HepG2 (cell line): ENCODE measurements at places on chromosomes 2 and 18.

DNA sequence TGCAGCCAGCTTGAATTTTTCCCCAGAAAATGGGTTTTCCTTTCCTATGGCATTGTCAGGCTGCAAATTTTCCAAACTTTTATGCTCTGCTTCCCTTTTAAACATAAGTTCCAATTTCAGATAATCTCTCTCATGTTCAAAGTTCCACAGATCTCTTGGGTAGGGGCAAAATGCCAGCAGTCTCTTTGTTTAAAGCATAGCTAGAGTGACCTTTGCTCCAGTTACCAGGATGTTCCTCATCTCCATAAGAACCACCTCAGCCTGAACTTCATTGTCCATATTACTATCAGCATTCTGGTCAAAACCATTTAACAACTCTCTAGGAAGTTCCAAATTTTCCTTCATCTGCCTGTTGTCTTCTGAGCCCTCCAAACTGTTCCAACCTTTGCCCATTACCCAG, 68.3 kb downstream of the SGPP2 start:
- no peaks in the 10 kb centered on the region for H3K27me3 ChIP-seq
- no peak overlapping the region for H3K4me3 ChIP-seq
- peaks cover 8% of the 10 kb centered on the region for H3K4me1 ChIP-seq
- H3K36me3 ChIP-seq, result no peaks in the 10 kb centered on the region

DNA sequence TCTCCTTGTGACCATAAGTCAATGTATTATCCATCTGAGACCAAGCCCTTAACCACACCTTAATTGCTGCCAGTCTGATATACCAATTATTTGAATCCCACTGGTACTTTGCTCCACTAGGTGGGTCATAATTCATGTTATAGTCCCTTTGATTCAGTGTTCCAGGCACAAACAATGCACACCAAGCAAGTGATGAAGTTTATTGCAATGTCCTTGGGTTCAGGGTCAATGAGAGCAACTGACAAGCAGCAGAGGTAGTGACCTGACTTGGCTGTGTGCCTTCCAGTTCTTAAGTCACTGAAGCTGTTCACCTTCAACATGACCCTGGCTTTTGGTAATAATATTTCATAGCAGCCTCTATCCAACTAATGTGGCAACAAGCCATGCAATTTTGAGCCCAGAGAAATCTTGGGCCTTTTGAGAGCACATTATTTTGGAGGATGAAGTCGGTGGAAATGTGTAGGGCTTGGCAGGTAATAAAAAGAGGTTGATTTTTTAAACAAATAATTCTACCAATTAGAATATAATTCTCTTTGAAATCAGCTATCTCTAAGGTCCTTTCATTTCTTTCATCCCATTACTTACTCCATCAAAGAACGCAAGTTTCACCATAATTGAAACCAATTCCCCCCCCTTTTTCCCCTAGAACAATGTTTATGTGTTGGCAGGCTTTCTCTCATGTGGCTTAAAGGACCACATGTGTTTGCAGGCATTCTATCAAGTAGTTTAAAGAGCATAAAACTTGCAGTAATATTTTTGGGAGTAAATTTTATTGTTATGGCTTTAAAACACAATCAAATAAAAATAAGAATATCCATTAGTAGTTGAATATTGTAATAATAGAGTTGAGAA, 3.1 kb upstream of the CPO start:
- H3K27me3 ChIP-seq, result no peaks in the 10 kb centered on the region
- H3K4me3 ChIP-seq, result no peak overlapping the region
- H3K27ac ChIP-seq, result no peak overlapping the region
- DNase-seq, result no peak
- H3K36me3 ChIP-seq, result no peaks in the 10 kb centered on the region

DNA sequence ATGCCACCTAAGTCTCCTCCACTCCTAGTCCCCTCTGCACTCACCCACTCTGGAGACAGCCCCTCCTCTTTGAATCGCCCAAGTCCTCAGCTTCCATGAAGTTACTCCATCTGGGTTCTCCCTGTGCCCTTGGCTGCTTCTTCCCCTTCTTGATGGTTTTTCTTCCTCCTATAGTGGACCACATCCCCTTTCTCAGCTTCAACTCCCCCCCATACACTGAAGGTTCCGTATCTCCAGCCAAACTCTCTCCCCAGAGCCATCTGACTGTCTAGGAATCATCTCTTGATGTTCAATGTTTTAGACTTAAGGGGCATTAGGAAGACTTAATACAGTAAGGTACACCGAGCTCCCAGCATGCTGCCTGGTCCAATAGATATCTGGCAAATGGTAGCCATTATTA, 39.6 kb downstream of the EMX1 start:
- no peaks in the 10 kb centered on the region for H3K27me3 ChIP-seq
- H3K4me3 ChIP-seq, result no peak overlapping the region
- no peaks in the 10 kb centered on the region for H3K4me1 ChIP-seq
- peaks cover 6% of the 10 kb centered on the region; the same call in 1 of the 3 replicates for H3K36me3 ChIP-seq
- no peak for DNase-seq

- no peak overlapping the region for H3K27ac ChIP-seq
- H3K27me3 ChIP-seq, result no peaks in the 10 kb centered on the region
- DNase-seq, result peak; percentile 39
- H3K36me3 ChIP-seq, result no peaks in the 10 kb centered on the region
- no peaks in the 10 kb centered on the region for H3K4me1 ChIP-seq
- H3K4me3 ChIP-seq, result no peak overlapping the region
Observed at GRCh38 chr2:189412330-189412953, 28.8 kb upstream of the WDR75 start.

GRCh38 chr2:168955321-168955720, 54.2 kb downstream of the G6PC2 start:
- no peak overlapping the region for H3K4me3 ChIP-seq
- H3K36me3 ChIP-seq, result no peaks in the 10 kb centered on the region
- DNase-seq, result no peak
- no peaks in the 10 kb centered on the region for H3K27me3 ChIP-seq

DNA sequence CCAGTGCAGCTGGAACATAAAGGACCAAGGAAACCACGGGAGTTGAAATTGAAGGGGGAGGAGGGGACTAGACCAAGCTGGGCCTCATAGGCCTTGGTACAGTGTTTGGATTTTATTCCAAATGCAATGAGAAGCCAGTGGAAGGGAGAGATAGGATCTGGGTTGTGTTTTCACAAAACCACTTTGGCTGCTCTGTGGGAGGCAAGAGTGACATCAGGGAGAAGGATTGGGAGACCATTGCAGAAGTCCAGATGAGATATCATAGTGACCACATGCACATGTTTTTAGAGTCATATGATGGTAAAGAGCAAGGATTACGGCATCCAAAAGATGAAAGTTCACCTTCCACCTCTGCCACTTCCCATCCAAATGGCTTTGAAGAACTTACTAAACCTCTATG, 210.2 kb downstream of the PAX3 start:
- H3K36me3 ChIP-seq, result no peaks in the 10 kb centered on the region
- H3K27ac ChIP-seq, result no peak overlapping the region
- no peaks in the 10 kb centered on the region for H3K27me3 ChIP-seq

- DNase-seq, result no peak
- peaks cover 4% of the 10 kb centered on the region; the same call in 1 of the 3 replicates for H3K27me3 ChIP-seq
- H3K36me3 ChIP-seq, result no peaks in the 10 kb centered on the region
- no peak overlapping the region for H3K4me3 ChIP-seq
- H3K27ac ChIP-seq, result no peak overlapping the region
Observed at GRCh38 chr18:3329872-3330271, 67.9 kb downstream of the MYL12B start.

GRCh38 chr2:6787376-6787775, 78.3 kb downstream of the CMPK2 start:
- H3K4me3 ChIP-seq, result no peak overlapping the region
- no peak for DNase-seq
- no peak overlapping the region for H3K27ac ChIP-seq
- H3K27me3 ChIP-seq, result no peaks in the 10 kb centered on the region

DNA sequence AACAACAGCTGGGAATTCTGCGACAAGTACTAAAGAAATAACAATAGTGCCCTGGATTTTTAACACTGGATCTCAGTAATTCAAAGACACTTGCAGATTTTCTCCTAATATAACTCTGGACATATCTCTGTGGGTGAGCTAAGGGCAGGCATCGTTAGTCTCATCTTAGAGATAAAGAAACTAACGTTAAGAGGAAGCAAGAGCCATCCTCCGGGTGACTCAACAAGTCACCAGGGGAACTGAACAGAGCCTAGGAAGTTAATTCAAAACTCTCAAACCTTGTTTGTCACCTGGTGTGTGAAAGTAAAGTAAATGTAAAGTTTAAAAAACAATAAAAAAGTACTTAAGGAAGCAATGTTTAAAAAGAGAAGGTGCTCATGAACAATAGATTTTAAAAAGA, 41.6 kb upstream of the NRP2 start:
- no peaks in the 10 kb centered on the region for H3K27me3 ChIP-seq
- no peak for DNase-seq
- no peaks in the 10 kb centered on the region for H3K36me3 ChIP-seq
- no peaks in the 10 kb centered on the region for H3K4me1 ChIP-seq
- H3K27ac ChIP-seq, result no peak overlapping the region
- no peak overlapping the region for H3K4me3 ChIP-seq

GRCh38 chr2:15391751-15392150, 169.4 kb downstream of the NBAS start:
- no peaks in the 10 kb centered on the region for H3K27me3 ChIP-seq
- H3K4me3 ChIP-seq, result no peak overlapping the region
- H3K4me1 ChIP-seq, result no peaks in the 10 kb centered on the region

DNA sequence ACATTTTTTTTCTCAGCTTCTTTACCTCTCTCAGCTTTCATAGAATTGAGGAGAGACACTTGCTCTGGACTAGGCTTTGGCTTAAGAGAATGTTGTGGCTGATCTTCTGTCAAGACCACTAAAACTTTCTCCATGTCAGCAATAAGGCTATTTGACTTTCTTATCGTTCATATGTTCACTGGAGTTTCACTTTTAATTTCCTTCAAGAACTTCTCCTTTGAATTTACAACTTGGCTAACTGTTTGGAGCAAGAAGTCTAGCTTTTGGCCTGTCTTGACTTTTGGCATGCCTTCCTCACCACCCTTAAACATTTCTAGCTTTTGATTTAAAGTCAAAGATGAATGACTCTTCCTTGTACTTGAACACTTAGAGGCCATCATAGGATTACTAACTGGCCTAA, 104.4 kb upstream of the SLC39A10 start:
- no peak overlapping the region for H3K4me3 ChIP-seq
- H3K27ac ChIP-seq, result no peak overlapping the region
- no peaks in the 10 kb centered on the region for H3K27me3 ChIP-seq
- no peaks in the 10 kb centered on the region for H3K4me1 ChIP-seq
- DNase-seq, result no peak

DNA sequence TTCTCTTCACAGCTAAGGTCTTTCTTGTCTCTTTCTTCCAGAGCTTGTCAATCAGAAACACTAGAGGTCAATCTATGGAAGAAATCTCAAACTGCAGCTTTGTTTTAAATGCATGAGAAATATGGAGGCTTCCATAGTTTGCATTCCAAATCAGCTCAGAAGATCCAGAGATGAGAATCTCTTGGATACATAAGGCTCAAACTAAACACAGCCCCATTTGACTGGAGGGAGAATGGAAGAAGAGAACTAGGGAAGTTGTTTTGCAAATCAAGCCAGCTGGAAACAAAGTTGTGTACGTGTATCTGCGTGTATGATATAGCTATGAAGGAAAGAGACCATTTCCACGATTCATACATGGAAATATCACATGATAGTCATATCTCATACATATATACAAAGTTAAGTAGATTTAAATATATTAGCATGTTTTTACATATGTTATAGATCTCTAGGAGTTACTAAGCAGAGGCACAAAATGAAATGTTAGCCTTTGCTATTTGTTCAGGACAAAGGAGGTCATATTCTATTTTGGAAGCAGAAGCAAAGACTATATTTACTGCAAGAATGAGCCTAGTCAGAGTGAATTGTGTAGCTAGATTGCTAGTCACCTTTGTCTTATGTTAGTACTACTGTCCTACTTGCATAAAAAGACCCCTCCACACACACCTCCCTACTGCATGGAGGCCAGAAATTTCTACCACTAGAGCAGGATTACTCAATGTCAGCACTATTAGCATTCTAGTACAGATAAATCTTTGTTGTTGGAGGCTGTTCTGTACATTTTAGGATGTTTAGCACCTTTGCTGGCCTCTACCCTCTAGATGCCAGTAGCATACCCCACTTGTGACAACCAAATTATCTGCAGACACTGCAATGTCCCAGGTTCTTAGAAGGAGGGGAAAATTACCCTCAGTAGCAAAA, 303.5 kb upstream of the CHAC2 start:
- H3K27me3 ChIP-seq, result no peaks in the 10 kb centered on the region
- H3K4me1 ChIP-seq, result no peaks in the 10 kb centered on the region
- H3K27ac ChIP-seq, result no peak overlapping the region

- H3K4me1 ChIP-seq, result peaks cover 65% of the 10 kb centered on the region
- peak overlapping the region; percentile 80; the same call in 1 of the 2 replicates for H3K4me3 ChIP-seq
- no peaks in the 10 kb centered on the region for H3K27me3 ChIP-seq
- peak; percentile 61 for DNase-seq
Observed at GRCh38 chr2:233059547-233059796, 670 bp upstream of the INPP5D start.

DNA sequence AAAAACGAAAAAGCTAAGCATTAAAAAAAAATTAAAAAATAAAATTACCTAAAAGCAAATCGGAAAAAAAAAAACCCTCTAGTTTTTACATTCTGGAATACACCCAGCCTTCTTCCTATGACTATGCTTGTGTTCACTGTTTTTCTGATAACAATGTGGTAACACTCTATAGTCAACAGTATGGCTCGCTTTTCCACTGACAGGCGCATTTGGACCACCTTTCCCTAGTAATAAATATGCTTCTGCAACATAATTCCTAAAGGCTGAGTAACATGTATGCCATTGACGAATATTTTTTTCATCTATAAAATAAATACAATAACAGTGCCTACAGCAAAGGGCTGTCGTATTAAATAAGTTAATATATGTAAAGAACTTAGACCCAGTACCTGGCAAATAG, 27.9 kb downstream of the NOL10 start:
- H3K4me1 ChIP-seq, result no peaks in the 10 kb centered on the region
- no peaks in the 10 kb centered on the region for H3K27me3 ChIP-seq
- no peak overlapping the region for H3K27ac ChIP-seq
- peaks cover 25% of the 10 kb centered on the region for H3K36me3 ChIP-seq
- no peak for DNase-seq

DNA sequence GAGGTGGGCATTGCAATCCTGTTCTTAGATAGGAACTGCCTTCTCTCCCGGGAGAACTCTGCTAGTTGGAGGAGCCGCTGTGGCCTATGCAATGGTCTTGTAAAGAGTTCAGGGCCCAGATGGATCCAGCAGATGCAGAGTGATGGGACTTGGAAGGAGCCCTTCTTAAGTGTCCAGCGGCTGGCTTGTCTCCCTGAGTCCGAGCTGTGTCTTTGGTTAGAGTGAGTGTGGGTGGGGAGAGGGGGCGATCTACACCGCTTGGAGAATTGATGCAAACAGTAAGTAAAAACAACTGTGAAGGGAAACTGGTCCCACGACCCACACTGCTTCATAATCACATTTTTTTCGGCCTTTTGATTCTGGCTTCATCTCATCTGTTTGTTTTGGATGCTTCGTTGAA, 89.8 kb upstream of the CYRIA start:
- no peaks in the 10 kb centered on the region for H3K4me1 ChIP-seq
- H3K36me3 ChIP-seq, result no peaks in the 10 kb centered on the region
- no peak for DNase-seq
- peaks cover 9% of the 10 kb centered on the region; the same call in 1 of the 3 replicates for H3K27me3 ChIP-seq

- no peak overlapping the region for H3K27ac ChIP-seq
- H3K27me3 ChIP-seq, result peaks cover 45% of the 10 kb centered on the region
- DNase-seq, result no peak
- H3K36me3 ChIP-seq, result no peaks in the 10 kb centered on the region
Observed at GRCh38 chr2:609881-610280, 67.3 kb downstream of the TMEM18 start.

GRCh38 chr2:59706729-59707128, 846.7 kb downstream of the BCL11A start:
- no peak overlapping the region for H3K4me3 ChIP-seq
- H3K36me3 ChIP-seq, result no peaks in the 10 kb centered on the region
- no peak overlapping the region for H3K27ac ChIP-seq
- H3K4me1 ChIP-seq, result no peaks in the 10 kb centered on the region
- no peaks in the 10 kb centered on the region for H3K27me3 ChIP-seq

GRCh38 chr2:13779996-13780395, 852.5 kb upstream of the LRATD1 start:
- H3K27ac ChIP-seq, result no peak overlapping the region
- no peak for DNase-seq
- no peak overlapping the region for H3K4me3 ChIP-seq
- H3K36me3 ChIP-seq, result no peaks in the 10 kb centered on the region
